Tibial nerve (tissue), 4 donors: ENCODE measurements at places on chromosomes 3 and 15. TPM values are rescaled to one million over a fixed set of nuclear protein-coding genes. Genes with fewer than 3 reads are reported as not detected.

The CPN2 gene
- total RNA-seq: not detected

The SEMA5B gene
- 6.7 TPM for total RNA-seq

The HTR3E gene
- not detected for total RNA-seq

GRCh38 chr3:46208167-46208704 lies at the start of gene CCR1:
CCR1 (minus strand) TSS chr3:46208313; CDS start chr3:46204313, 4,000 bp downstream.
- H3K4me3 ChIP-seq: no peak within 1 kb of the TSS
- peaks cover 5% of the 10 kb centered on the region for H3K4me1 ChIP-seq
- peak; percentile 30 for DNase-seq

DNA sequence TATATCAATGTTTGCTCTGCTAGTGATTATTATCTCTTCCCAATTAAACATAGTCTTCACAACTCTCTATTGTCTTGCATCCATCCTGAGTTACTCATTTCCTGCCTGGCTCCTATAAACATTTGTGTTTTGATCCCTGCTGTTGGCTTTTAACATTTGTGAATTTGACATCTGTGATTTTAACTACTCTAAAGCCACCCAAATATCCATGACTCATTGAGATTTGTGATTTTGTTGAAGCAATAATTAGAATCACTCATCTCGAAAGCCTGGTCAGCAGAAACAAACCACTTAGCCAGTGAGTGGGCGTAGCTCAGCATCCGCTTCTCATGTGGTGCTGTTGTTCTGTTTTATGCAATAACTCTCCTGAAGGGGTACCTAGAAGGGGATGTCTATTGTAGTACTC lies 174.3 kb upstream of the ZBTB20 start:
- DNase-seq: no peak
- no peak overlapping the region for H3K4me3 ChIP-seq
- no peaks in the 10 kb centered on the region for H3K36me3 ChIP-seq
- no peaks in the 10 kb centered on the region for H3K27me3 ChIP-seq
- H3K27ac ChIP-seq: no peak overlapping the region

- no peak for DNase-seq
- peaks cover 17% of the 10 kb centered on the region for H3K36me3 ChIP-seq
- peak overlapping the region; percentile 65 for H3K4me3 ChIP-seq
- peaks cover 15% of the 10 kb centered on the region for H3K4me1 ChIP-seq
- no peak overlapping the region for H3K27ac ChIP-seq
- H3K27me3 ChIP-seq: no peaks in the 10 kb centered on the region
Observed at GRCh38 chr3:53880396-53881345, 1.3 kb downstream of the ACTR8 start.

GRCh38 chr15:34600923-34601322 lies 17.5 kb upstream of the GOLGA8B start:
- no peak overlapping the region for H3K4me3 ChIP-seq
- no peaks in the 10 kb centered on the region for H3K27me3 ChIP-seq
- H3K4me1 ChIP-seq: no peaks in the 10 kb centered on the region
- no peak for DNase-seq

GRCh38 chr3:98114264-98114663 lies 16.3 kb upstream of the OR5H1 start:
- H3K4me1 ChIP-seq: no peaks in the 10 kb centered on the region
- H3K4me3 ChIP-seq: no peak overlapping the region
- no peak overlapping the region for H3K27ac ChIP-seq
- no peak for DNase-seq

GRCh38 chr3:37162501-37163245 lies 11.7 kb downstream of the LRRFIP2 start:
- no peaks in the 10 kb centered on the region for H3K4me1 ChIP-seq
- H3K27me3 ChIP-seq: no peaks in the 10 kb centered on the region
- H3K4me3 ChIP-seq: no peak overlapping the region
- DNase-seq: no peak
- H3K36me3 ChIP-seq: peaks cover 18% of the 10 kb centered on the region

DNA sequence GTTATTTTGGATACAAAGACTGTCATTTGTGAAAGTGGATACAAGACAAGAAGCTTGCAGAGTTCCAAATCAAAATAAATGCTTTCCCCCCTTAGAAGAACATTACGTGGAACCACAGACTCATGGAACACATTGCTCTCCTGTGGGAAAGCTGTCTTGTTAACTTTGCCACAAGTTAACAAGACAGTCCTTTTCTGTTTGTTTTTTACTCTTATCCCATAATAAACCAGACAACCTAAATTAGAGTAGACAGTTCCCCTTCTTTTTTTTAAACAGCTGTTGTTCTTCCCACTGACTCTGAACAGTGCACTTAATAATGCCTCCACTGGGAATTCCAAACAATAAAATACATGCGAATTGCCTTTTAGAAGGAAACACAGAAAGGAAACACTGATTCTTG lies 255.3 kb upstream of the UBE2E2 start:
- H3K36me3 ChIP-seq: no peaks in the 10 kb centered on the region
- no peaks in the 10 kb centered on the region for H3K27me3 ChIP-seq
- H3K4me1 ChIP-seq: no peaks in the 10 kb centered on the region
- no peak overlapping the region for H3K27ac ChIP-seq
- no peak overlapping the region for H3K4me3 ChIP-seq
- DNase-seq: no peak

DNA sequence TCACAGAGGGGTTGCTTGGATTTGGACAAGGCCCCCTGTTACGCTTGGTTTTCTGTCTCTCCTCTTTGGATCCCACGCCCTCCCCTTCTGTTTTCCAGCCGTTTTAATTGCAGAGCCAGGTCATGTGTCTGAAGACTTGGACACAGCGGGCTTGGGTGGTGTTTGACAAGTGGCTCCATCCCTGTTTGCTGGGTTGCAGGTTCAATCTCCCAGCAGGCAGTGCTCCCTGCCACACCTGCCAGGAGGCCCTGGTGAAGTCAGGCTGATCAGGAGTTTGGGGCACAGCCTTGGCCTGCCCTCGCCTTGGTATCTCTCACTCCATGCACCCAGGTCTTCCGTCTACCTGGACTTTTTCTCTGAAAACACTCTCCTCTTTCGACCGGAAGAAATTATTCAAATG lies 59.0 kb downstream of the PLXNA1 start:
- H3K27me3 ChIP-seq: no peaks in the 10 kb centered on the region
- H3K27ac ChIP-seq: no peak overlapping the region
- H3K4me3 ChIP-seq: no peak overlapping the region
- DNase-seq: no peak
- H3K4me1 ChIP-seq: no peaks in the 10 kb centered on the region

- peak overlapping the region; percentile 41 for H3K27ac ChIP-seq
- H3K4me3 ChIP-seq: no peak overlapping the region
- H3K27me3 ChIP-seq: no peaks in the 10 kb centered on the region
- no peaks in the 10 kb centered on the region for H3K4me1 ChIP-seq
- no peaks in the 10 kb centered on the region for H3K36me3 ChIP-seq
Observed at GRCh38 chr3:183554377-183554776, 1.1 kb downstream of the KLHL6 start.

GRCh38 chr15:94456226-94456625 lies 224.9 kb downstream of the MCTP2 start:
- no peak overlapping the region for H3K4me3 ChIP-seq
- no peak for DNase-seq
- no peaks in the 10 kb centered on the region for H3K4me1 ChIP-seq
- H3K27me3 ChIP-seq: no peaks in the 10 kb centered on the region

DNA sequence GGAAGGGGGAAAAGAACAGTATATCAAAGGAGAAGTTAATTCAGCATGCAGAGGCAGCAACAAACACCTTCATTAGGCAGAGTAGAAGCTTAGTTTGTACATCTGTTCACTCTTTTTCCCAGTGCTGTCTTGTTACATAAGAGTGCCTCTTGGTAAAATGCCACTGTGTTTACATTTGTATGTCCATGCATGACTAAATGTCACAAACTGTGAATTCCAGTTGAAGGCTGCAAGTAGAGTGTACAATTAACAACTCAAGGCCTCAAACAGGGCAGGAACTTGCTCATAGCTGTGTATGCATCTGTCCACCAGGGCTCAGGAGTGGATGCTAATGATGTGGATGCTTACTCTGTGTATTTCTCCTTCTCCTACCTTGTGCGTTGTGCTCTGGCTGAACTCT lies 214.2 kb upstream of the TPM1 start:
- H3K4me1 ChIP-seq: no peaks in the 10 kb centered on the region
- H3K4me3 ChIP-seq: no peak overlapping the region
- no peaks in the 10 kb centered on the region for H3K27me3 ChIP-seq
- no peak for DNase-seq
- H3K27ac ChIP-seq: no peak overlapping the region

- H3K27ac ChIP-seq: no peak overlapping the region
- H3K4me3 ChIP-seq: no peak overlapping the region
- DNase-seq: no peak
Observed at GRCh38 chr3:143928056-143928455, 43.6 kb upstream of the DIPK2A start.

DNA sequence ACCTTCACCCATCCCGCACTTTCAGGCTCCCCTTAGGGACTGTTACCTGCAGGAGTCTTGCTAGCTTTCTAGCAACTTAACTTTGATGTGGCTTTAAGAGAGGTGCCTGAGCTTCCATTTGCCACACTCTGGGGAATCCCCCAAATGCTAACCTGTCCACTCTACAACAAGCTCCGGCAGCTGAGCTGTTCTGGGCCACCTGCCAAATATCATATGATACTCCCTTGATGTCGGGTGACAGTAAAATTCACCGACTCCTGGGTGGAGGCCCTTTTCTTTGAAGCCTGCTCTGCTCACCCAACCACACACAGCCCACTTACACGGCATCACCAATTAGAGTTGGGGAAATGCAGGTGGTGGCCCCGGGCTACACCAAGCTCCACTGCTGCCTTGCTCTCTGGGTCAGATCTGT lies 38.0 kb upstream of the XCR1 start:
- no peak overlapping the region for H3K4me3 ChIP-seq
- no peaks in the 10 kb centered on the region for H3K36me3 ChIP-seq
- no peak overlapping the region for H3K27ac ChIP-seq
- no peaks in the 10 kb centered on the region for H3K4me1 ChIP-seq
- no peak for DNase-seq

- no peaks in the 10 kb centered on the region for H3K27me3 ChIP-seq
- no peaks in the 10 kb centered on the region for H3K36me3 ChIP-seq
- no peak overlapping the region for H3K27ac ChIP-seq
- no peaks in the 10 kb centered on the region for H3K4me1 ChIP-seq
- no peak for DNase-seq
Observed at GRCh38 chr3:67688231-67688630, 33.8 kb upstream of the SUCLG2 start.

DNA sequence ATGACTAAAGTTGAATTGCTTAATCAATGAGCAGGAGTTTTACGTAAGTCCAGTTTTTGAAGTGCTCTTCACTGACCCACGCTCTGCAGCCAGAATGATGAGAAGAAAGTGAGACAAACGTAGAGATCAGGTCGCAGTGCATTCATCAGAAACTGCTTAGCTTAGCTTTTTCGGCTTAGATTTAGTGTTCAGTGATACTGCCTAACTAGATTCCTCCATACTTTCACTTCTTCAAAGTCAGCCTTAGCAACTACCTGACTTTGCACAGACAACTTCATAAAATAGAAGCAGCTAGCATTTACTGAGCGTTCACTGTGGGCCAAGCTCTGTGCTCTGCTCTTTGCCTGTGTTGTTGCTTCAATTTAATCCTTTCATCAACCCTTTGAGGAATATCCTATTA lies 116.1 kb downstream of the KCNH8 start:
- H3K27me3 ChIP-seq: no peaks in the 10 kb centered on the region
- no peaks in the 10 kb centered on the region for H3K4me1 ChIP-seq
- no peak overlapping the region for H3K4me3 ChIP-seq
- DNase-seq: no peak

DNA sequence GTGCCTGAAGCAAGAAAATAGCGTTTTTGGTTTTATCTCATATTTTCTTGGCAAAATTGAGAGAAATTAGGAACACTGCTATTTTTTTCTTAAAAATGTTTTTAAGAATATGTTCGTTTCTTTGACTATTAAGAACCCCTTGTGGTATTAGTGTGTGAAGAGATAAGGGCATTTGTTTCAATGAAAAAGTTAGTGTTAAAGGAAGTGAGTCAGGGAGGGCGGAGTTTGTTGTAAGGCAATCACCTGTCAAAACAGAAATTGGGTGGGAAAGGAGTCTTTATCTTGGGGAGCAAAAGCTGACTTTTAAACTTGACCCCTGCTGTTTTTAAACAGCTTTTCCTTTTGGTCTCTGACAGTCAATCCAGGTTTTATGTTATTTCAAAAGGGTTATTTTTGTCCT lies 4.2 kb downstream of the RAP2B start:
- DNase-seq: no peak
- H3K27ac ChIP-seq: peak overlapping the region; percentile 94
- no peaks in the 10 kb centered on the region for H3K27me3 ChIP-seq
- peak overlapping the region; percentile 3 for H3K4me3 ChIP-seq

GRCh38 chr3:132318451-132318850 lies 1.2 kb downstream of the ACP3 start:
- no peaks in the 10 kb centered on the region for H3K4me1 ChIP-seq
- H3K27me3 ChIP-seq: no peaks in the 10 kb centered on the region
- H3K36me3 ChIP-seq: no peaks in the 10 kb centered on the region
- no peak overlapping the region for H3K27ac ChIP-seq
- no peak for DNase-seq
- no peak overlapping the region for H3K4me3 ChIP-seq

DNA sequence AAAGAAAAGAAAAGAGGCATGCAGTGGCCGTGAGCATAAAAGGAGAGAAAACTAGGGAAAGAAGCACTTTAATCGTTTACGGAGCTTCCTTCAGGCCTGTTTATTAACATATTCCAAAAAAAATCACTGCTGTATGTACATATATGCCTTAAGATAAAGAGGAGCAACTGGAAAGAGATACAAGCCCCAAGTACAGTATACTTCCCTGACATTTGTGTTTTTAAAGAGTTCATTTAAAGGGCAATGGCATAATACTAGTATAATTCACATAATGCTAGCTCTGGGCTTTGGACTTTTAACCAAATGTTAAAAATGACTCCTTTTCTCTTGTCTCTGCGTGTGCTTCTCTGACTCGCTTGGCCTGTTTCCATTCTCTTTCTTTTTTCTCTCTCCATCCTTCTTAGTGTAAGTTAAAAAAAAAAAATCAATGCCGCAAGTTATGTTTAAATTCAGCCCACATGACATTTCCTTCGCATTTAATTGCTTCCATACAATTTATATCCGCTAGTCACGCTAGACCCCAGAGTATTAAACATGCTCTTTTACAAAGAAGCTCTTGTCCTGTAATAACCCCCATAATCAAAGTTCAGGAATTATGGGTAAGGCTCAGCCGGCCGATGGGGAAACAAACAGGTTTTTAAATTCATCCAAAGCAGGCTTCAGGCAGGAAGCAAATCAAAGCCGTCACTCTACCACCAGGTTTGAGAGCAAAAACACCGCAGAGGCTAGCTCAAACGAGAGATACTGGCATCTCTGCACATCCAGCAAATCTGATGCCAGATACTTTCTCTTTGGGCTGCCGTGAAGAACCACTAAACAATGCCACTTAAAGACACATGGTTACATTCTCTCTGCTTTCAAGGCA lies 19.4 kb downstream of the WWTR1 start:
- no peaks in the 10 kb centered on the region for H3K27me3 ChIP-seq
- DNase-seq: peak; percentile 19
- peaks cover 82% of the 10 kb centered on the region for H3K4me1 ChIP-seq
- H3K27ac ChIP-seq: peak overlapping the region; percentile 42
- H3K4me3 ChIP-seq: peak overlapping the region; percentile 31
